ENCODE measurements at places on chromosomes 2 and 18.

- no peak for DNase-seq
Observed at GRCh38 chr2:46435353-46435752, 44.0 kb upstream of the TMEM247 start.

GRCh38 chr18:56988022-56988421 lies 158.9 kb upstream of the BOD1L2 start:
- DNase-seq, result no peak

GRCh38 chr2:40480596-40480995 lies 28.7 kb upstream of the SLC8A1 start:
- no peak for DNase-seq

GRCh38 chr2:186031229-186031628 lies 292.6 kb downstream of the FSIP2 start:
- DNase-seq, result no peak

- no peak for DNase-seq
Observed at GRCh38 chr2:231884438-231885140, 41.6 kb downstream of the NPPC start.

- DNase-seq, result no peak
Observed at GRCh38 chr2:60054571-60055340, 498.7 kb downstream of the BCL11A start.

- DNase-seq, result peak; percentile 21
Observed at GRCh38 chr2:86703704-86704361, 16.3 kb upstream of the RMND5A start.

DNA sequence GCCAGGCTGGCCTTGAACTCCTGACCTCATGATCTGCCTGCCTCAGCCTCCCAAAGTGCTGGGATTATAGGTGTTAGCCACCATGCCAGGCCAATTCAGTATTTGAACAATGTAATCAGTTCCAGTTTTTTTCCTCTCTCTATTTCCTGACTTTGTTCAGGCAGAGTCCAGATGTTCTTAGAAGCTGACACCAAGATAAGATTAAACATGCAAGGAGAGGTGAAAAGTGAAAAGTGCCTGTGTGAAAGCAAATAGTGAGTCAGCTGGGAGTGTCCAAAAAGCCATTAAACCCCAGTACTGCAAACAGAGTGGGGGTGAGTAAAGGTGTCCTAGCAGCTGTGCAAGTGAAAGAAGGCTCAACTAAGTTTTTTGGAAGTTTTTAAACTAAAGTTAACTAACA lies 231.5 kb downstream of the PTH2R start:
- DNase-seq, result no peak

GRCh38 chr2:2271469-2271941 lies 59.6 kb downstream of the MYT1L start:
- DNase-seq, result peak; percentile 22

DNA sequence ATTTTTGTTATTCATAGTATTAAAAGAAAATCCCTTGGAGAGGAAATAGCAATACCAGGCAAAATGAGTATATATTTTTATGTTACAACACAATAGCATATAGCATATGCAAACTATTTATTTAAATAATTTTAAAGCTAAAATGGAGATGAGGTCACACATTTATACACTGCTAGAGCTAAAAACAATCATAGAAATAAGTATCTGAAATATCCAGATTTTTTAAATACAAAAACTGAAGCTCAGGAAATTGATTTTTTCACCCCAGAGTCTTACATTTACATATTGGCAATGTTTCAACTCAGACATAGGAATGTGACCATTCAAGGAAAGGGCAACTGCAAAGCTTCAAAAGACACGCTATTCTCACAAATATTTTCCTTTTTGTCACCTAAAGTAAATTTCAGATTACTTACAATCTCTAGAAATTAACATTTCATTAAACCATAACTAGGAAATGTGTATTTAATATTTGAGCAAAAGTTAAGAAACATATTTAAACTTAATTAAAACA lies 8.9 kb downstream of the TFPI start:
- DNase-seq, result no peak

DNA sequence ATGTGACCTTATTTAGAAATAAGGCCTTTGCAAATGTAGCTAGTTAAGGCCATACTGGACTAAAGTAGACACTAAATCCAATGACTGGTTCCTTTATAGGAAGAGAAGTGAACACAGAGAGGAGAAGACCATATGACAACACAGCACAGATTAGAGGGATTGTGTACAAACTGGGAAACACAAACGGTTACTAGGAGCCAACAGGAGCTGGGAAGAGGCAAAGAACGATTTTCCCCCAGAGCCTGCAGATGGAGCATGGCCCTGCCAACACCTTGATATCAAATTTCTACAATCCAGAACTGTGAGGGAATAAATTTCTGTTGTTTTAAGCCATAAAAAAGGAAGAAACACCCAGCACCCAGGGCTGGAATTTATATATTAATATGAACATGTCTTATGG lies 38.7 kb upstream of the COL5A2 start:
- no peak for DNase-seq

DNA sequence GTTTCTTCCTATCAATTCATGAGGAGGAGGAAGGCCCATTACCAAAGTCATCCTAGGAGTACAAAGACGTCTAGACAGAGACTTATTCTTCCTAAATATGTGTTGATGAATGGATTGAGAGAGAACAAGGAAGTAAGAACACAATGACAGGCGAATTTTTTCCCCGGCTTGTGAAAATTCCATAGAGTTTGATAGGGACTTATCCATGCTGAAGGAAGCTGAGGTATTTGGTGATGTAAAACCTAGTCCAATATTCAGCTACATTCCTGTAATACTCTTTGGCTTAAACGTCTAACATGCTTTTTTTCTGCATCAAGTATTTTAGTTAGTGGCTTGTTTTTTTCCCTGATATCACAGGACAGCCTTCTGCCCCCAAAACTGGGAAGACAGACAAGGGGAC lies 121.9 kb upstream of the MYT1L start:
- DNase-seq, result no peak

DNA sequence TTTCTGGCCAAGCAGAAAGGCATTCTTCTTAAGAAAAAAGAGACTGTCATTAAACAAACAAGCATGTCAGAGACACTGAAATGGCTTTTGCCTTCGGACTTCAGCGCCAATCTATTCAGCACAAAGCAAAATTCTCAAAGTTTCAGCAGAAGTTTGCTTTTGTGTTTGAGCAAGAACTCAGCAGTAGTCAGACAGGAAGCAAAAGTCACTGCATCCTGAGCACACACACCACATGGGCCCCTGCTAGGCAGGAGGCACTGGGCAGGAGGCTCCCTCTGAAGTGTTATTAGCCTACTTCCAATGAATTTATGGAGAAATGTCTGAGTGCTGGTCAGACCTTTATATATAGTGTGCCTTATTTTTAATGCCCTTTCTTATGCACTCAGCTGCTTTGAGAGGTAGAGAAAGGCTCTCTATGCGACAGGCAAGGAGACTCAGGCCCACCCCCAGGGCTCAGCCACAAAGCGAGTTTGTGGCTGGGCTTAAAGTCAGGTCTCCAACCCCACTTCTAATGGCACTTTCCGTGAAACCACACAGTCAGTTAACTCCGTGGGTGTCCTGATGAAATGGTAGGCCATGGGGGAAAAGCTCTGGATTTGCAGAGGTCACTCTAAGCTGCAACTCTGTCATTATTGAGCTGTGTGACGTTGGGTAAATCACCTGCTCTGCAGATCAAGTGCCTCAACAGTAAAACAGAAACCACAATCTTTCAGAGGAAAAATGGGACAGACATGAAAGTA lies 161.0 kb upstream of the TMEM200C start:
- no peak for DNase-seq

DNA sequence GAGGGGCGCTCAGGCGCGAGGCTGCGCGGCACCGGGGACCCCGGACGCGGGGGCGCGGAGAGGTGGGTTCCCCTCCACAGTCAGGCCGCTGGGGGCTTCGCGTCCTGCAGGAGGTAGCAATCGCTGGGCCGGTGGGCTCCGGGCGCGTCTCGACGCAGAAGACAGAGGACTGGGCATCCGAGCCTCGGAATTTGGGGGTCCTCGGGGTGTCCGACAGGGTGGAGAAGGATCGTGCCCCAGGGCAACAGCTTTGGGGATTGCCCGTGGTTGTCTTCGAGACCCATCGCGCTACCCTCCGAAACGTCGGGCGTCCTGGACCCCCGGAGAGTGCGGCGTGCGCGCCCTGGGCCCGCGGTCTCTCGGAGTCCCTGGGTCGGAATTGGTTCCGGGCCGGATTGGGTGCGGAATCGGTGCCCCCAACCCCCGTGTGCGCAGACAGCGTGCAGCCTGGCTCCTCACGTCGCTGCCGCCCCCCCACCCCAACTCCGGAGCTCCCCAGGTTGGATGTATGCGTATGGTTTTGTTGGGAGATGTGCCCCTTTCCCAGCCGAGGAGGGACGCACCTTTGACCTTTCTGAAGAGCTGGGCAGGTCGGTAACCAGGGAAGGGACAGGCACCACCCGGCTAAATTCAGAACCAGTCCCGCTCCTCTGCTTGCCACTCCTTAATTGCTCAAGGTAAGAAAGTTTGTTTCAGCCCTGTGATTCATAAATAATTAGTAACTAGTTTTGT lies 750 bp downstream of the NPAS2 start:
- no peak for DNase-seq

DNA sequence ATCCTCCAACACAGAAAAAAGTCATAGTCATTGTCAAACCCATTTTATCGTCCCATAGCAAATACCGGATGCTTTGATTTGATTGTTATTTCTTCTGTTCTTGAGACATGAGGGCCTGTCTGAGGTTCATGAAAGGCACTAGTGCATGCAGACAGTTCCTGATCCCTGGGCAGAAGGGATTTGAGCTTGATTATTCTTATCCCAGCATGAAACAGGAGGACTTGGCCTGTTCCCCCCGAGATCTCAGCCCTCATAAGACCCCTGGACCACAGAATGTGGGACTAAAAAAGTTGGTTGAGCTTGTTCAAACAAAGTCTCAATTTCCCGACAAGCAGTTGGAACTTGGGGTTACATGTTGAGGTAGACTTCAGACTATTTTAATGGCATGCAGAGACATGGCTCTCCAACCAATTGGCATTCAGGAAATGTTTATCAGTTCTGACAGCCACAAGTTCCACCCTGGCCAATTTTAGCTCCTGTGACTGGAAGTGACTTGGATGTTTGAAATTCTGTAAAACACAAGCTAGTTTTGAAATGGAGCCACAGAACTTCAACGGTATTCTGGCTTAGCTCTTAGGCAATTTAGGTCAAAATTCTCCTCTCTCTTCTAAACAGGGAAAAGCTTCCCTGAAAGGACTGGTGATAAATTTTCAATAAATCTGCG lies 366.9 kb upstream of the SLC14A2 start:
- DNase-seq, result peak; percentile 10

DNA sequence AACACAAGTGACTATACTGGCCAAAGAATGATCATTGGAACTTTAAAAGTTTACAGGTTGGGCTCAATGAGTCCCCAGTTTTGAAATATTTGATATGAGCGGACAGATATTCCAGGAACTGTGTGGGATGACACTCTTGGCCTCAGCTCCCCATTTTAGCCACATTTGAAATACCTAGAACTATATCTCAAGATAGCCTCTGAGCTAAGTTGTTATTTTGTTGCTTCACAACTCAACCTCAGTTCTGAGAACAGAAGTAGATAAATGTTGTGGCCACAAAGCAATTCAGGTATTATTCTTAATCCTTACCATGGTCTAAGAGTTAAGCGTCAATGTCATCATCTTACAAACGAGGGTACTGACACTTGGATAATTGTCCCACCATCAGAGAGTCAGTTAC lies 172.2 kb upstream of the SETBP1 start:
- DNase-seq, result no peak

- no peak for DNase-seq
Observed at GRCh38 chr18:72648481-72648960, 104.4 kb upstream of the CBLN2 start.

DNA sequence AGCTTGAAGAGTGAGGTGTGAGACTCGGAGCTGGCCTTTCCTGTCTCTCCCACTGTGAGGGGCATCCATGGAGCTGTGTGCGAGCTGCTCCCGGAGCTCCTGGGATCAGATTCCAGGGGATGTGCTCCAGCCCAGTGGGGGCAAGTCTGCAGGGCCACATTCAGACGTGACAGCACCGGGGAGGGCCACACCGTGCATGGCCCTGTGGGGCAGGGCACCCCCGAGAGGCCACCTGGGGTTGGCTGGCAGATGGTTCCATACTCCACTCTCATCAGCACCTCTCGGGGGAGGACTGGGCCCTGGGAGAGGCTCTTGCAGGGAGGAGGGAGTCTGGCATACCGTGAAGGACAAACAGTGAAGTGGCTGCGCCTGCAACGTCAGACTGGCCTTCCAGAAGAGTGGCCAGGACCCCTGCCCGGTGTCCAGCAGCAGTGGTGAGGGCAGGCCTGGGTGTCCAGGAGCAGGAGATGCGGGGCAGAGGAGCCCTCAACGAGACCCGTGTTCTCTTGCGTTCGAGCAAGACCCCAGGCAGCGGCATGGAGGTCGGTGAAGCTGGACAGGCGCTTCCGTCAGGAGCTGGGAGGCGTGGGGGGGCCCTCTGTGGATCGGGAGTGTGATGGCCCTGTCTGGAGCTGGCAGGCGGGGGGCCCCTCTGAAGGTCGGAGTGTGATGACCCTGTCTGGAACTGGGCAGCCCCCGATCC lies 84.3 kb downstream of the ASB1 start:
- no peak for DNase-seq

GRCh38 chr2:133413863-133414262 lies 154.4 kb downstream of the NCKAP5 start:
- no peak for DNase-seq

DNA sequence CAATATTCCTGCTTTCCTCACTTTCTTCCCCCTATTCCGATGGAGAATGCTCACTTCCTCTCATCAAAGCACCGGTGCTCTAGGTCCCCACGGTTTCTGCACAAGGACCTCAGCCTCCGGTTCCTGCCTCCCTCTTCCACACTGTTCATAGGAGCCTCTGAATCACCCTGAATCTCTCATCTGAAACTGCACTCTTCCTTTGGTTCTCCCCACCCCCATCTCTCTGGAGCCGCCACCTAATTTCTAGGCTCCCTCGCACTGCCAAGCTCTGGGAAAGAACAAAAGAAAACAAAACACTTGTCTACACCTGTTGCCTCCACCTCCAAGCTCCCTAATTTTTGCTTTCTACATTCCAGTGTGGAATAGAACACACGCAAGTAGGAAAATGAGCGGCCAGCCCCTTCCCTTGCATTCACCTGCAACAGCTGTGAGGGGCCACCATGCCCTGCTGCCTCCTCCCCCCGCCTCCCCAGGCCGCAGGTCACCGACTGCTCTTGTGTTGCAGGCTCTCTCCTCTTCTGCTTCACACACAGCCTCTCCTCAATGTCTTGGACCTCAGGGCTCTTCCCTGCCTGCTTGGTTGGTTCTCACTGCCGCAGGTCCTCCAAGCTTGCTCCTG lies 9.6 kb downstream of the FBXO15 start:
- no peak for DNase-seq

DNA sequence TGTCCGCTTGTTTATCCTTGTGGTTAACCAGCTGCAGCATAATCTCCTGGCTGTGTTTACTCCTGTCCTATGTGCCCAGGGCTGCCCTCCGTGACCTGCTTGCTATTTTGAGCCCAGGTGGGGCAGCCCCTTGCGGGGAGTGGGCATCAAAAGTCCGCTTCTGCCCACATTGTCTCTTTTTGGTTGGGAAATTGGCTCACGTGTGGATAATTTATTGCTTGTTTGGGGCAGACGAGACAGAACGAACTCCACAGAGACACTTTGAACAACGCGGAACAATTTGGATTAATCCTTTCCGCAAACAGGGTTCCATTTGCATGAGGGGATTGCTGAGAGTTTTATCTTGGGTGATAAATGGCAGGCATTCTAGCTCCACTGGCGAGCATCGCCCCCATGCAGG lies 8.1 kb upstream of the CXCR4 start:
- DNase-seq, result no peak

Data from midbrain (tissue), 1 donor.